Skeletal muscle tissue (tissue), 5 donors: ENCODE measurements at places on chromosomes 2 and 18. TPM values are rescaled to one million over a fixed set of nuclear protein-coding genes. Genes with fewer than 3 reads are reported as not detected.

The HOXD8 gene
- 18.8 TPM for total RNA-seq

The ZNF516 gene
- 33.9 TPM for total RNA-seq

The TFCP2L1 gene
- under 0.01 TPM for total RNA-seq

The IL36B gene
- not detected for total RNA-seq

The ACKR3 gene
- 21.4 TPM for total RNA-seq

The TIMM21 gene
- 19.8 TPM for total RNA-seq

The SP100 gene
- total RNA-seq: 24.0 TPM

The CHN1 gene
- 7.8 TPM for total RNA-seq

The ERMN gene
- total RNA-seq: 0.52 TPM

The SCYGR6 gene
- not detected for total RNA-seq

The SCYGR4 gene
- not detected for total RNA-seq

The GPR17 gene
- total RNA-seq: 1.0 TPM

The ABCG8 gene
- total RNA-seq: under 0.01 TPM

The ZBTB7C gene
- 2.6 TPM for total RNA-seq

The ANKRD62 gene
- total RNA-seq: not detected

The CFC1 gene
- not detected for total RNA-seq

The UGT1A10 gene
- total RNA-seq: not detected
